NCI-H1930 (cell line): ENCODE measurements at places on chromosomes 12 and 14.

- no peak for DNase-seq
Measured at GRCh38 chr12:132638541-132639408, 20.2 kb downstream of the P2RX2 start.

DNA sequence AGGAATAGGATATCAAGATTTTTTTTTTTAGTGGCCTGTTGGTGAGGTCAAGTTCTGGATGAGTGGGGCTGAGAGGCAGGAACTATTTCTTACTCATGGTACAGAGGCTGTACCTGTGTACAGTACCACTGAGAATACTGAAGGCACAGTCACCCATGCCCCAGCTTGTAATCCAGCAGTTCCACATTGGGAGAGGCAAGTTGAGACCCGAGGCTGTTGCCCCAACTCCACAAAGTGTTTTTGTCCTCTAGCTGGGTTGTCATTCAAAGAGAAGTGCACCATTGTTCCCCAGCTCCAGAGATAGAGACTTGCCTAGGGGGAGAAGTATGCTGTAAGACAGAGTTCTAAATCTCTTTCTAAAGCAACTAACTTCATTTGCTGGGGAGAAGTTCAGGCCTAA is 38.7 kb downstream of the ARID2 start:
- no peak for DNase-seq

DNA sequence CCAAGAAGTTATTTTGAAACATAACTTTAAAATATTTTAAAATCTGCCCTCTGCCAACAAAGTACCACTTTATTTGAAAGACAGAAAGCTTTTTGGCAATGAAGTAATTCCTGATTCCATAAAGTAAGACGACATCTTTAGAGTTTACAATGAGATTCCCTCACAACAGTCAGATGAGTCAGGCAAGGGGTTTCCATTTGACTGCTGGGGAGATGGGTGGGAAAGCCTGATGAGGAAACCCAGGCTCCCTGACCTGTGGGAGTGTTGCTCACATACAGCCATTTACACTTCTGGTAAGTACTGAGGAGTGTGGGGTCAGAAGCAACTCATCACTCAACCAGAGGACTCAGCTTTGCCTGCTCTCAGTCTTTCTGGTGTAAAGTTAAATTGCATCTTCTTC is 10.2 kb downstream of the KITLG start:
- no peak for DNase-seq

- no peak for DNase-seq
Measured at GRCh38 chr12:10392394-10392930, 2.6 kb upstream of the KLRK1 start.

- DNase-seq = no peak
Measured at GRCh38 chr12:128450810-128451209, 183.8 kb downstream of the TMEM132C start.

GRCh38 chr14:74514471-74514941 is 20.9 kb downstream of the ISCA2 start:
- no peak for DNase-seq

DNA sequence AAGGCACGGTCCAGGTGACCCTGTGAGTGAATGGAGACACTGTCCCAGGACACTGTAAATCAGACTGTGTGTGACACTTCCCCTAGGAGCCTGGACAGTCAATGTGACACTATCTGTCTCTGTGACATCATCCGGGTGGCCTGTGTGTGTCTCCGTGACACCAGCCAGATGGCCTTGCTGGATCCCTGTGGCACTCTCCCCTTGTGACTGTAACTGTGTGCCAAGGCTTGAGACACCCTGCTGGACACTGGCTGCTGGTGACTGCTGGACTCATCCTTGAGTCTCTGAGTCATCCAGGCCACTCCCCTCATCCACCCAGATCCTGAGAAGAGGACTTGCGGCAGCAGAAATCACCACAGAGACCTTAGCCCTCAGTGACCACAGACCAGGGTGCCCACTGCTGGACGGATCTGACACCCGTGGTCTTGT is 51.6 kb downstream of the MVK start:
- no peak for DNase-seq

- no peak for DNase-seq
Measured at GRCh38 chr12:24297516-24297915, 348.0 kb upstream of the SOX5 start.

GRCh38 chr14:20682127-20682434 is 2.3 kb upstream of the RNASE4 start:
- no peak for DNase-seq

- no peak for DNase-seq
Measured at GRCh38 chr14:22112004-22112403, 438.4 kb upstream of the OR4E1 start.

DNA sequence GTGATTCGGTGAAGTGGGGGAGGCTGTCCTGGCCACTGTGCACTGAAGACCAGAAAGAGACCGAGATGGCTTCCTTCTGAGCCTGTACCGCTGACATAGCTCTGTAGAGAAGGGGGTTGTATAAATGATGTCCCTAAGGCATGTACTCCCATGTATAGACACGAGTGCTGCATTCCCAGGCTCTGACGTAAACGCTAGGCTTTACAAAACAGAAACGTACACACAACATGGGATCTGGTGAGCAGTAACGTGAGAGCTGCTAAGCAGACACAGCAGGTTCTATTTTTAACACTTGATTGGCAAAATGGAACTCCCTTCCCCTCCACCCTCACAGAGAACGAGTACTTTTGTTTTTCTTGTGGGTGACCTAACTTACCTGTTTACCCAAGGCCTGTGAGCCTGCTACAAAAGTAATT is 35.9 kb downstream of the ACADS start:
- DNase-seq = no peak

GRCh38 chr12:110171186-110171538 is 47.0 kb downstream of the IFT81 start:
- no peak for DNase-seq

- DNase-seq = no peak
Measured at GRCh38 chr14:74614508-74615495, 2.8 kb upstream of the LTBP2 start.

DNA sequence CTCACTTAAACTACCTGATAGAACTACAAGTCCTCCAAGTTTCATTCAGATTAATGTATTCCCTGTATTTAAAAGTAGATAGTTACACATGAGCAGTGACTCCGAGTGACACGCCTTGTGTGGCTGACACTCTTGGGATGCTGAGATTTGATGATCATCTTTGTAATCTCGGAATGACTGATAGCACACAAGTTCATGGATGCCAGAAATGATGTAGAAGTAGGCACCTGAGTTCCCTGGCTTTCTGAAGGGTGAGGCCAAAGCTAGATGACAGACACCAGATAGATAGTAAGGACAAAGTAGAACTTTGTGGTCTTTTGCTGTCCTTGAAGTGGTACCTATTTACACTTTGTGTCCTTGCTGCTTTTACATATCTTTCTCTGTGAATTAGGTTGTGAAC is 491.2 kb downstream of the PCNX1 start:
- no peak for DNase-seq

DNA sequence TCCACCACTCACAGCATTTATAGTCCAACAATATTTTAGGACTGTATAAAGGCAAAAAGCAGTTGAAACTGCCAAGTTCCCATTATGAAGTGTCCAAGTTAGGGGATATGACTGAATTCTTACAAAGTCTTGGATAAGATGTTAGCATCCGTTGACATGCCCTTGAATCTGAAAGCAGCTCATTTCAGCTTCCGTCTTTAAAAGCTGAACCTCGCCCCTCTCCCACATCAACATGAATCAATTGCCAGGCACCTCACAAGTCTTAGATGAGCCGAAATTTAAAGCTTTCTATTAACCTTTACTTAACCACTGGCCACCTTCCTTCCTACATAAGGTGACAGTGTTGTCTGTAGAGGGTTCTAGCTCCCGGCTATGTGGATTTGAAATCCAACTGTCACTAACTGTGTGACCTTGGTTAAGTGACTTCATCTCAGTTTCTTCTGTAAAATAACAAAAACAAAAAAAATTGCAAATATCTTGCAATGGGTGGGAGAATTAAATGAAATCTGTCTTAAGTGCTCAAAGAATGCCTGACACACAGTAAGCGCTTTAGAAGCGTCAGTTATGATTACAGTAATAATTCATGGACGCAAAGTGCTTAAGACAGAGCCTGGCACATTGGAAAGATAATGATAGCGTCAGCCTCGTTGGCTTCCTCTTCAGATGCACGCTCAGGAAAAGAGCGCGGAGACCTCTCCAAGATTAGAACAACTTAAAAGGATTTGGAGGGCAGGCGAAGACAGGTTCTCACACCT is 1.2 kb downstream of the PPP1CC start:
- DNase-seq = no peak

DNA sequence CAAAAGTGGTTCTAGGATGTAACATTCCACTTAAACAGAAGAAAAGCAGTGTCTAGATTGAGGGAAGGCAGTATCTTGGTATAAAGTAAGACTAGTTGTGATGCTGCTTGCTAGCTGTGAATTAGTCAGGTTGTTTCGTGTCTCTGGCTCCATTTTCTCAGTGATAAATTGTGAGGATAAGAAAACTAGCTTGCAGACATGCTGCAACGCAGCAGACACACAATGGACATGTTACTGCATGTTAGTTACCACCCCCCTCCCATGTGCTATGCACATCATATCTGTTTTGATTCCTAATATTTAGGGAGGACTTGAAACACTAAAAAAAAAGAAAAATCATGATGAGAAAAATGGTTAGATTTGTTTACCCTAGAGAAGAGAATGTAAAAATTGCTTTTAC is 2.9 kb downstream of the CCNK start:
- no peak for DNase-seq
